ENCODE measurements at places on chromosomes 6 and 20.

- no peak for DNase-seq
Measured at GRCh38 chr6:56875961-56876360, 78.9 kb upstream of the BEND6 start.

DNA sequence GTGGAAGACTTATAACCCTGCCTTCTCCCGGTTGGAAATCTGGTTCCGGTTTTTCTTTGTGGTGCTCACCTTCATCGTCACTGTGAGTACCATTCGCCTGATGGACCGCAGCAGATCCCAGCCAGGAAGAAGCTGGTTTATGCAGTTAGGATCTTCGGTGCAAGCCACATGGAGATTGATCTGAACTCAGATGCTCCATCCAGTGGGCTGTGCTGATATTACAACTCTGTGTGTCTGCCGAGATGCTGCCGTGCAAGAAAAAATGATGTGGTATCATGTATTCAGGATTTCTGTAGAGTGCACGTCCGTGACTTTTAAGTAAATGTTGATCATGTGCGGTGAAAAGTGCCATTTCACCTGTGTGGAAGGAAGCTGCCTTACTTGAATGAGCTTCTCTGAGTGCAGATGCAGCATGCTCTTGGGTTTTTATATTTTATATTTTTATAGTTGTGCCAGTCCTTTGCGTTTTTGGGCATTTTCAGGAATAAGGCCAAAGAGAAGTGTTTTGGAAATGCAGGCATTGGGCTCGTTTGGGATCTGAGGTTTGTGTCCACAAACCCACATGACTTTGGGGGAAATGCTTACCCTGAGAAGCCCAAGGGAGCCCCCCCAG is 39.2 kb downstream of the DYNLT1 start:
- DNase-seq, result peak; percentile 84

GRCh38 chr6:163294734-163295133 is 119.8 kb upstream of the QKI start:
- no peak for DNase-seq

- DNase-seq, result no peak
Measured at GRCh38 chr6:80667006-80667405, 560.5 kb downstream of the BCKDHB start.

- DNase-seq, result no peak
Measured at GRCh38 chr6:136438441-136438840, 111.8 kb downstream of the MAP7 start.

DNA sequence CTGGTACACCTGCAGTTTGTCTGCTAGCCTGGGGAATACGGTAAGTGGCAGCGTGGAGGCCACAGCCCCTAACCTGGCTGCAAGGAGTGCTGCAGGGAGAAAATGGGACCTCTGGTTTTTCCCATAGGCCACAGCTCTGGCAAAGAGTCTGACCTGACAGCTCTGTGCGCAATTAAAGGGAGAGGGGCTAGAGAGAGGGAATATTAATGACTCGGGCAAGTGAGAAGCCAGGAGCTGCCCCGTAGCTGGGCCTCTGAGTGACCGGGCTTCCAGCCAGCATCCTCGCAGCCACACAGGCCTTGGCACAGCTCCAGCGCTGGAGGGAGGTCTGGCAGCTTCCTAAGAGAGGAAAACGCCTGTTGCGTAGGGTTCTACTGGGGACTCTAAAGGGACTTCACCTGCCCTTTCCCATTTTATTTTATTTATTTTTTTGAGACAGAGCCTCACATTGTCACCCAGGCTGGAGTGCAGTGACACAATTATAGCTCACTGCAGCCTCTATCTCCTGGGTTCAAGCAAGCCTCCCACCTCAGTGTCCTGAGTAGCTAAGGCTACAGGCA is 18.2 kb upstream of the OCSTAMP start:
- DNase-seq, result peak; percentile 51

- no peak for DNase-seq
Measured at GRCh38 chr6:7324520-7324919, 11.5 kb upstream of the SSR1 start.

DNA sequence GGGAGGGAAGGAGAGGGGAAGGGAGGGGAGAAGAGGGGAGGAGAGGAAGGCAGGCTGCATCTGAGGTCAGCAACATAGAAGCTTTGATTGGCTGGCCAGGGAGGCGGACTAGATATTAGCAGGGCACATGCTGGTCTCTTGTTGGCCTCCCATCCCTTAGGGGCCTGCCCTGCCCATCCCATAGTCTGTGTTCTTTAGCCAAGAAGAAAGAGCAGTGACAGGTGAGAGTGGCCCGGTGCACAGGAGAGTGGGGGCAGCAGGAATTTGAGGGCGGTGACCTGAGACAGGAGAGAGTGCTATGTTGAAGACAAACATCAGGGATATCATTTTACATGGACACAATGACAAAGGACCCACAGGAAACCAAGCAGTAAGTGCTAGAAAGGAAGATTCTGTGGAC is 413.5 kb downstream of the SYNE1 start:
- DNase-seq, result no peak

DNA sequence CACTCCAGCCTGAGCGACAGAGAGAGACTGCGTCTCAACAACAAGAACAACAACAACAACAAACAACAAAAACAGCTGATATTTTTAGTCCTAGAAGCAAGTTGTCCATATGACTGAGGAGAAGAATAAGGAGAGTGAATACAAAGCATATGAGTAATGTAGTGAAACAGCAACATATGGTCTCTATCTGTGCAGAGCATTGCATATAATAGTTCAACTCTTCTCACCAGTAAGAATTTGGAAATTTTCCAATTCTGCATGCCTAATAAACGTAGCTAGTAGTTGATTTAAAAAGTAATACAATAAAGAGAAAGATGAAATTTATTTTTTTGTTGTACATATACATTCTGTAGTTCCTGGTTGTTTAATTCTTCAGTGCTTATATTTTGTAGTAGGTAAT is 129.7 kb upstream of the FAM83B start:
- no peak for DNase-seq

DNA sequence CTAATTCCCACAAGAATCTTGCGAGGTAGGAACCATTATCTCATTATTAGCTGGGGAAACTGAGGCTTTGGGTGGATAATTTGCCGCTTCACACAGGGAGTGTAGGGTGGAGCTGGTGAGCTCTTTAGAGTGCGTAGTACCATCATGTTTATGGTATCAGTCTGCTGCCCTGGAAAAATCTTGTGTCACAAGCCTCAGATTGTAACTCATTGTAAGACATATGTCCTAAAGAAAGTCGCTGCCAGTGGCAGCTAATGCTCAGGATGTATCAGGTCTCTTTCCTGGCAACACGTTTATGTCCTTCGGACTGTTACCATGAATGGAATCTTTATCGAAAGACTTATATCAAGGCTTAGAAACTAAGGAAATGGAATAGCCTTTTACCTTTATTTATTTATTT is 1.9 kb downstream of the ZFAND3 start:
- no peak for DNase-seq

GRCh38 chr20:47202733-47203667 is 153.5 kb downstream of the ZMYND8 start:
- DNase-seq, result no peak

Measured in AG08396 (cell line).